ENCODE measurements at places on chromosomes 12 and 14. TPM values are rescaled to one million over a fixed set of nuclear protein-coding genes. Genes with fewer than 3 reads are reported as not detected.

TECPR2 gene
- 3.4 TPM for total RNA-seq

ADAM21 gene
- total RNA-seq, result not detected

DNA sequence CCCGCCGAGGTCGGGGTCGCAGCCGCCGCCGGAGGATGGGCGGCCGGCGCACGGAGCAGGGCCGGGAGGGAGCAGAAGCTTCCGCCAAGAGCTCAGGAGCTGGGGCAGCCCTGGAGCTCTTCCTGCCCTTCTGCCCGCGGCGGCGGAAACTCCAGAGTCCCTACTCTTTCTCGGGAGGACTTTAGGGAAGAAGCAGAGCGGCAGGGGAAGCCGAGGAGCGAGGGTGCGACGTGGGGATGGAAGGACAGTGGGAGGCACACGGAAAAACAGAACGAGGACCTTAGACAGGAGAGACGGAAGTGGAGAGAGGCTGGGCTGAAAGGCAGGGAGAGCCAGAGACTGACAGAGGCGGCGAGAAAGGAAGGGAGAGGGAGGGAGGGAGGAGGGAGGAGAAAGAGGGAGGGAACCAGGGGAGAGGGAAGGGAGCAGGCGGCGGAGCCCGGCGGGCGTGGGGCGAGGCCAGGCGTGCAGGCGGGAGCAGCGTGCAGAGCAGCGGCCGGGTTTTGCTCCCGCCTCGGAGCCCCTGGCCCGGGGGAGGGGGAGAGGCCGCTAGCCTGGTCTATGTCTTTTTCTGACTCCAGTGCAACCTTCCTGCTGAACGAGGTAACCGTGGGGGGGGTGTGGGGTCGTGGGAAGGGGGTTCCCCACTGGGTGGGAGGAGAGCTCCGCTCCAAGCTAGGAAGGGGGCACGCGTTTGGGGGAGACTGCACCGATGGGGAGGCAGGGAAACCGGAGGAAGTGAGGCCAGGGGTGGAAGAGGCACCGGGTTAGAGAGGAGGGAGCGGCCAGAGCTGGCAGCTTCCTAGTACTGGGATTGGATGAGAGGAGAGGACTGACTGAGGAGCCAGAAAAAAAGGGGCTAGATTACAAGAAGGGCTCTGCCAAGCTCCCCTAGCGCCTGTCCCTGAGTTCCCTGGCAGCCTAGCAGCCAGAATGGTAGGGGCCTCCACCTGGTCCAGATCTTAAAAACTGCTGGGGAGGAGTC is 2.9 kb upstream of the CACNB3 start:
- no peak for DNase-seq

IFNG-AS1 gene
- total RNA-seq, result 3.0 TPM

GRCh38 chr14:68881396-68881795 is 88.5 kb upstream of the ZFP36L1 start:
- DNase-seq, result no peak

MLH3 gene
- total RNA-seq, result 8.5 TPM

- no peak for DNase-seq
These were observed 28.7 kb downstream of the JAG2 start for GRCh38 chr14:105139831-105140239.

DNA sequence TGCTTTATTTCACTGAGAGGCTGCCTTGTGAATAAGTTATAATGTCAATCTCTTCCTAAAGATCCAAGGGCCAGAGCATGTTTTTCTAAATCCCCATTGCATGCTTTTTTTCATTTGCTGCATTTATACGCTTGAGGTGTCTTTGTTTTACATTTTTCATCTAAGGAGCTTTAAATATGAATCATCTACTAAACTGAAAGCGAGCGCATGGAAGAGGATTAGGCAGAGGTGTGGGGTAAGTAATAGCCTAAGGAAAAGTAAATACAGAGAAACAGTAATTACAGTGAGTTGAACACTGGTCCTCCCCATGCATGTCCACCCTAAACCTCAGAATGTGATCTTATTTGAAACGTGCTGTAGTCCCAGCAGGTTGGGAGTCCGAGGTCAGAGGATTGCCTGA is 76.4 kb upstream of the METAP2 start:
- DNase-seq, result no peak

DNA sequence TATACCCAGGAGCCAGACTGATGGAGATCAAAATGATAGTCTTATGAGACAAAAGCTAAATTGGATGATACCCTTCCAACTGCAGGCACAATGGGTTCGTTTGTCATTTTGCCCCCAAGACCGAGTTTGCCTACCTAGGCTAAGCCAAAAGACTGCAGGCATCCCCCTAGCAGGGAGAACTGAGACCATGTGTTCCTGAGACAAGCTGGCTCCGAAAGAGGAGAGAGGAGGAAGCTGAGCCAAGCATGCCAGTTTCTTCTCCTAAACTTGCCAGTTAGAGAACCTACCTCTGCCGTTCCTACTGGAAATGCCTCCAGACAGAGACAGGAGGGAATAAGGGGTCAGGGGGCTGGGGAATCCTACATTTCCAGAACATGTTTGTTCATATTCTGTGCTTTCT is 8.3 kb upstream of the ELK3 start:
- DNase-seq, result no peak

DNA sequence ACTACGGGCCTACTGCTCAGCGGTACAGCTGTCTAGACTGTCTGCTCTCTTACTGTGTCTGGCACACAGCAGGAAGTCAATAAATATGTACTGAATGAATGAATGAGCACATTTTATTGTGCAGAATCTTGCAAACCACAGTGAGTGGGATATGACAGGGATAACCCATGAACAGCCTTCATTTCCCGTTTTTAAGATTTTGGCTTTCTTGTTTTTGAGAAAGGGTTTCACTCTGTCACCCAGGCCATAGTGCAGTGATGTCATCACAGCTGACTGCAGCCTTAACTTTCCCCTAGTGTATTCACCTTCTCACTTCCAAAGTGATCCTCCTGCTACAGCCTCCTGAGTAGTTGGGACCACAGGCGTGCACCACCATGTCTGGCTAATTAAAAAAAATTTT is 203.1 kb downstream of the AEBP2 start:
- DNase-seq, result no peak

EML1 gene
- not detected for total RNA-seq

GRCh38 chr14:58731465-58732293 is 93.9 kb downstream of the DACT1 start:
- no peak for DNase-seq

GRCh38 chr12:130919086-130919485 is 34.6 kb upstream of the ADGRD1 start:
- no peak for DNase-seq

DNA sequence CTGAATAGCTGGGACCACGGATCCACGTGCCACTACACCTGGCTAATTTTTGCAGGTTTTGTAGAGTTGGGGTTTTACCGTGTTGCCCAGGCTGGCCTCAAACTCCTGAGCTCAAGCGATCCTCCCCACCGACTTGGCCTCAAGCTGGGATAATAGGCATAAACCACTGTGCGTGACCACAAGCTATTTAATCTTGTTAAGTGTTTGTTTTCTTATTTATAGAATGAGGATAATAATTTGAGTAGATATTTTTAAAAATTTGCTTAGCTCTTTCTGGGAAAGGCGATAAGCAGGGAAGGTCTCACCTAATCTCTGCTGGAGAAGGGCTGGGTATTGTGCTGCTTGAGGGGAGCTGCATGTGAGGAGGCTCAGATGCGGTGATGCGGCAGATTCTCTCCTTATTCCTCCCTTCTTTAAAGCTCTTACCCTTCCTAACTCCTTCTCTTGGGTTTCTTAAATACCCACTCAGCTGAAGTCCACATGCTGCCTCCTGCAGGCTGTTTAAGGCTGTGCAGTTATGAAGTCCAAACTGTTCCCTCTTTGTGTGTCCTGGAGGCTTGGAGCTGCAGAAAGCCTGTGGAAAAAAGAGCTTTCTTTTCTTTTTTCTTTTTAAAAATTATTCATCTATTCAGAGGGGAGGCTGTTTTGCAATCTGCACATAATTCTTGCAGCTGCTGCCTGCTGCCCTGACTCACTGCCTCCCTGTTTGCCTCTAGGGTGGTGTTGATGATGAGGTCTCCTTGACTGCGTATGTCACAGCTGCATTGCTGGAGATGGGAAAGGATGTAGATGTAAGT is 37.9 kb downstream of the A2ML1 start:
- no peak for DNase-seq

GALNT8 gene
- total RNA-seq, result 0.33 TPM

DNA sequence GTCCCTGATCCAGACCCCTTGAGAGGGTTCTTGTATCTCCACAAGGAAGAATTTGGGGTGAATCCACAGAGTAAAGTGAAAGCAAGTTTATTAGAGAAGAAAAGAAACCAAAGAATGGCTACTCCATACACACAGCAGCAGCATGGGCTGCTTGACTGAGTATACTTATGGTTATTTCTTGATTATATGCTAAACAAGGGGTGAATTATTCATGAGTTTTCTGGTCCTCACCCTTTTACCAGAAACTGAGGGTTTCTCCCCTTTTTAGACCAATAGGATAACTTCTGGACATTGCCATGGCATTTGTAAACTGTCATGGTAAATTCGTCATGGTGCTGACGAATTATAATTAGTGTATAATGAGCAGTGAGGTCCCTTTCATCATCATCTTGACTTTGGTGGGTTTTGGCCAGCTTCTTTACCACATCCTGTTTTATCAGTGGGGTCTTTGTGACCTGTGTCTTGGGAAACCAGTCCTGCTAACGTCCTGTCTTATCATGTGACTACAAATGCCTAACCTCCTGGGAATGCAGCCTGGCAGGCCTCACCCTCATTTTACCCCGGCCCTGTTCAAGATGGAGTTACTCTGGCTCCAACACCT is 121.9 kb downstream of the SPTSSA start:
- no peak for DNase-seq

GRCh38 chr12:29769162-29769858 is 14.4 kb downstream of the TMTC1 start:
- no peak for DNase-seq

- no peak for DNase-seq
These were observed 22.3 kb upstream of the DIO2 start for GRCh38 chr14:80233470-80234089.

ACSM4 gene
- total RNA-seq, result not detected

DNA sequence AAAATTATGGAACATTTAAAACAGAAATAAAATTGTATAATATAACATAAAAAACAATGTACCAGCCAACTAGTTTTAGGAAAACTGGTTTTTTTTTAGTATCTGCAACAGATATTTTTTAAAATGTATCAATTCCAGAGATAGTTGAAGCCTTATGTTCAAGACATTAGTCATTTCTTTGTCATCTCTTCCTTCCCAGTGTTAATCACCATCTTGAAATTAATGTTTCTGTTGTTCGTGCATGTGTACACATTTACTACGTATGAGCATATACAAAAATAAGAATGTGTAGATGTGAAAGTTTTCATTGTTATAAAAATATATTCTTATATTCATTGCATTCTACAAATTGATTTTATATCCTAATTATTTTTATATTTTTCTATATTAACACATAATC is 1062.1 kb downstream of the SLC6A15 start:
- DNase-seq, result no peak

ATF7 gene
- 13.2 TPM for total RNA-seq

RNASE11 gene
- total RNA-seq, result not detected

RDH5 gene
- 7.8 TPM for total RNA-seq

NINJ2 gene
- 1.2 TPM for total RNA-seq

MYBPC1 gene
- total RNA-seq, result not detected

DNA sequence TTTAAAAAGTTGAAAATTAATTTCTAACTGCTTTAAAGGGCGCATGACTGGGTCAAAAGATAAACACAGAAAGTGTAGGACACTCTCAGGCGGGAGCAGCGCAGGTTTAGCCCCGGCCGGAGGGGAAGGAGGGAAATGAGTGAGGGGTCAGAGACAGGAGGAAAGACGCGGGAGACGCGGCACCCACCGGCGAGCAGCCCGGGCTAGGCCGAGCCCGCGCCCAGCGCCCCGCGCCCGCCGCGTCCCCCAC is 591 bp downstream of the GXYLT1 start:
- no peak for DNase-seq

TMEM229B gene
- 4.5 TPM for total RNA-seq

GLIPR1L2 gene
- not detected for total RNA-seq

DNA sequence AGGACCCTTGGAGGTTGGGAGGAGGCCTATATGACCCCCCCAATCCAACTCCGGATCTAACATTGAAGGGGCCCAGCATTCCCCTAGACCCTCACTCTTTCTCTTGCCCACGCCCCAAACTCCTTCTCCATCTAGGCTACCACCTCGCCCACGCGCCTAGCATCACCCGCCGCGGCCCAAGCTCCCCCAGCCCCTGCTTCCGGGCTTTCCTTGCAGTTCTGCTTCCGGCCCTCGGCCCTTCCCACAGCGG is 445 bp downstream of the CERS5 start:
- DNase-seq, result no peak

DNA sequence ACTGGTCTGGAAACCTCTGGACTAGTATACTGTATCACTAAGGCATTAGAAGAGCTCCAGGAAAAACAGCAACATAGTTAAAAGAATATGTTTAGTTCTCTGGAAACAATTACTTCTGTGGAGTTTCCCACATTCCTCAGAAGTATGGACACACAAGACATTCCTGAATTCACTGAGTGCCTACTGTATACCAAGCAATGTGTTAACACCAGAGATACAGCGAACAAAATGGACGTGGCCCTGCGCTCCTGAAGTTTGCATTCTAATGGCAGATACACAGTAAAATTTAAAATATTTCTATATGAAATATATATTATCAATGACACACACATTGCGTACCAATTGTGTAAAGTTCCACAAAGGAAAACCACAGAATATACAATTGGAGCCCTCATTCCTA is 1.1 kb downstream of the ANGEL1 start:
- no peak for DNase-seq

- DNase-seq, result no peak
These were observed 385.6 kb downstream of the GRIN2B start for GRCh38 chr12:13595536-13596443.

PRPH gene
- total RNA-seq, result not detected

SIX6 gene
- not detected for total RNA-seq

B4GALNT3 gene
- total RNA-seq, result 1.2 TPM

DNA sequence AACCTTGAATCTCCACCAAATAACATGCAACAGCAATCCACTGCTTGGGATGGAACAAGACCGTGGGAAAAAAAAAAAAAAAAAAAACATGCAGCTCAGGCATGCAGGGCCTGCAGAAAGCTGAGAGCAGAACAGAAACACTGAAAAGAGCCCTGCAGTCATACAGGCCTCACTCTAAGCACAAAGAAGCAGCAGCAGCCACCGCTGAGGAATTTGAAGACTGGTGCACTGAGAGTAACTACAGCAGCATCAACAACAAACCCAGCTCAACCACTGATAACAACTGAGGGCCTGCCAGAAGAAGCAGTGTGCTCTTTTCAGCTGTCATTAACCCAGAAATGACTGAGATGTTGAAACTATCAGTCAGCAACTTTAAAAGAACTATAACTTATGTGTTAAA is 354.7 kb upstream of the TMTC1 start:
- DNase-seq, result no peak

DNA sequence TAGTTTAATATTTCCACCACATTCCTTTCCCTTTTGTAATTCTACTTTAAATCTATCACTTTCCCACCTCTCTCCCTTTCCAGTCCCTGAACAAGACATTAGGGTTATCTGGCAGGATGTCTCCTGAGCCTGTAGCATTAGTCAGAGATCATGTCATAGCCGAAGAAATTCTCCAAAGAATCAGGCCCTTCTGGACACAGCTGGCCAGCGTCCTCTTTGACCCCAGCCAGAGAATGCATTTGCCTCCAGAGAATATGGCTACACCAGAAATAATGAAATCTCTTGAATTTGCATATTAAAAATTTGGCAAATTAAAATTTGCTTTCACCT is 56.7 kb downstream of the NTF3 start:
- DNase-seq, result no peak

SLC17A8 gene
- total RNA-seq, result not detected
